ENCODE measurements at places on chromosomes 16 and 17. TPM values are rescaled to one million over a fixed set of nuclear protein-coding genes. Genes with fewer than 3 reads are reported as not detected.

The KRTAP9-8 gene
- not detected for total RNA-seq

The CPD gene
- total RNA-seq: 20.8 TPM

The SLC5A2 gene
- total RNA-seq: 0.40 TPM

The CA4 gene
- not detected for total RNA-seq

The GAN gene
- 2.8 TPM for total RNA-seq

The ANKRD40CL gene
- not detected for total RNA-seq

The MYH3 gene
- 0.91 TPM for total RNA-seq

The CLEC19A gene
- not detected for total RNA-seq

The SLC47A1 gene
- 23.8 TPM for total RNA-seq

The SLC35G6 gene
- total RNA-seq: not detected

Data from A549 treated with CpdA at 1 μM for 4 hours (cell line).